ENCODE measurements at places on chromosomes 12 and 14.

- no peak for DNase-seq
These were observed 208.3 kb downstream of the GXYLT1 start for GRCh38 chr12:41936333-41936732.

DNA sequence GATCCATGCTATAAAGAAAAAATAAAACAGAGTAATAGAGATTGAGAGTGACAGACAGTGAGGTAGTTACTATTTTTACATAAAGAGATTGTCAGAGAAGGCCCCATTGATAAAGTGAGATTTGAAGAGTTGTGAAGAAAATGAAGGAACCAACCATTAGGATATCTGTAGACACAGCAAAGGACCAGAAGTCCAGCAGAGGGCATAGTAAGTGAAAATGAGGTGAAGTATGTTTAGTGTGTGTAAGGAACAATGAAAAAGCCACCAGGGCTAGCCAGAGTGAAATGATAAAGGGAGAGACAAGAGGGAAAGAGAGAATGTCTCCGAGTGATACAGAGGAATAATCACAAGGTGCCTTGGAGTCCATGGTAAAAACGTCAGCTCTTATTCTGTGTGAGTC is 411.0 kb downstream of the NELL2 start:
- no peak for DNase-seq

DNA sequence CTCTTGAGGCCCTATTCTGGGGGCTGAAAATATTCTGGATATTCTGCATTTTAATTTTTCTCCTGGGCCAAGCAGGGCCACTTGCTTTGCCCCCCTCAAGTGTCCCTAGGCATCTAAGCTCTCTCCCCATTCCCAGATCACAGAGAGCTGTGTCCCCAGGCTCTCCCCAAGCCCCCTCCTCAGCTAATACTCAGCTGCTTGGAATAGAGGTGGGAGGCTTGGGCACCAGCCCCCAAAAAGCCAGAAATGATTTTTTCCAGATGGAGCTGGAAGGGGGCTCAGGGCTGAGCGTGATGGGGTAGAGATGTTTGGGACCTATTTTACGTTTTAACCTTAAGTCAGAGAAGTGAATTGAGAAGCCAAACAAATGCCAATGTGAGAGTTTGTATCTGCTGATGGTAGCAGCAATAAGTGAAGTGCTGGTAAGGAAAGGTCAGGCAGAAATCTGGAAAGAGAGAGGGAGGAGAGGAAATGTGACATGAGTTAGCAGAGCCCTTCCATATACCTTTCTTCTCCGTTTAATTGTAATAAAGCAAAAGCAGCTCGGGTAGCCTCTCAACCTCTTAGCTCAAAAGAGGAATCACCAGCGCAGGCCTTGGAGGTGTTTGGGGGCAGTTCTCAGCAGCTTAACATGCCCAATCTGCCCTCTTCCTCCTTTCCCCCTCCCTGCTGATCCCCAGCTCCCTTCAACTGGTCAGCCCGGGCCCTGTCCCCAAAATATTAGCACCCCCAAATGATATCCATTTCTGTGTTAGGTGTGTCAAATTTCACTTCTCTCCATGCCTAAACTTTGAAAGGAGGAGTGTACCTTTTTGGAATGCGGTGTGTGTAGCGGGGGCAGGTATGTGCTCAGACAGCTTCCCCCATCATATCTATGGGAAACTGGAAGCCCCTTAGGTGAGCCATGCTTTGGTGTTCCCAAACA is 5.0 kb upstream of the HOXC6 start:
- DNase-seq, result no peak

DNA sequence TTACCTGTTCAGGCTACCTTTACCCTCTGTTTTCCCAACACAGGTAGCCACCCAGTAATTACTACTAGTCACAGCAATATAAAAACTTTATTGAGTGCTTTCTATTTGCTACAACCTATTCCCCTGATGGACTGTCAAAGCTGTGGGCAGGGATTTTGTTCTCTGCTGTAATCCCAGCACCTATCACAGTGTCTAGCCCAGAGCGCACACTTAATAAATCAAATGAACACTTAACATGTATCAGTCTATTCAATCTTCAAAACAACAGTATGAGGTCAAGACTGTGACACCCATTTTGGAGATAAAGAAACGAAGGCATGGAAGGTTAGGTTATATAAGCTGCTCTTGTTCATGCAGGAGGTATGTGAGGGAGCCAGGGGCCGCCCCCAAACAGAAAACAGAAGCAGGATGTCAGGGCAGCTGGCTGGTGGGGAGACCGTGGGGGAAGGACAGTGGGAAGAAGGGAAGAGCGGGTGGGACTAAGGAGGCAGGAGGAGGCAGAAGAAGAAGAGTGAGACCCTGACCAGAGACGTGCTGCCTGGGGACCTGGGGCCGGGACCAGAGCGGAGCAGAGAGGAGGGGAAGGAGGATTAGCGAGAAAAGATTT is 1.7 kb downstream of the TNFRSF1A start:
- no peak for DNase-seq

DNA sequence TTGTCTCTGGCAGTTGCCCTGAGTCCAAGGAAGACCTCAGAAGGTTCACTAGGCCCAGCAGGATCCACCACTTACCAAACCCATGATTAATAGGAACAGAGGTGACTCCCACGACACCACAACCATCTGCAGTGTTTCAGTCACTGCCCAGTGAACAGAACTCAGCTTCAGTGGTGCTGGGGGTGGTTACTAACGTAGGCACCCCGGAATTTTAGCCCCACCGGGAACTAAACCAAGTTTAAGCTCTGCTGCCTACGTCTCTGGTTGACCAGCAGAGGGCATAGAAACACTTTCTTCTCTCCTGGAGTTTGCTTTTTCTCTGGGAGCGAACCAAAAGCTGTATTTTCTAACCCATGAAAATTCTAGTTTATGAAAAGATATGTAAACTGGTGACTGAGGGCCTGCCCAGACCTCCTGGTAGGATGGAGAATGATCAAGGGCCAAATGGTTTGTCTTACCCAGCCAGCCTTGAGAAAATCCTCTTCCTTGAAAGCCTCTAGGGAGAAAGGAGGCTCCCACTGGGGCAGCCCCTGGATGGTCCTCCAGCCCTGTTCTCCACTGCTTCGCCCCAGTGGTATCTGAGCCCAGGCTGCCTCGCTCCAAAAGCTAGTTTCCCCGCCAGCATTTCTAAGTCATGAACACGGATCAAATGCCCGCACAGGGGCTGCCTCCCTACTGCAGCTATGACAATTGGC is 379.8 kb downstream of the DPF3 start:
- peak; percentile 20 for DNase-seq

- DNase-seq, result no peak
These were observed 47.6 kb downstream of the NINJ2 start for GRCh38 chr12:615620-616019.

DNA sequence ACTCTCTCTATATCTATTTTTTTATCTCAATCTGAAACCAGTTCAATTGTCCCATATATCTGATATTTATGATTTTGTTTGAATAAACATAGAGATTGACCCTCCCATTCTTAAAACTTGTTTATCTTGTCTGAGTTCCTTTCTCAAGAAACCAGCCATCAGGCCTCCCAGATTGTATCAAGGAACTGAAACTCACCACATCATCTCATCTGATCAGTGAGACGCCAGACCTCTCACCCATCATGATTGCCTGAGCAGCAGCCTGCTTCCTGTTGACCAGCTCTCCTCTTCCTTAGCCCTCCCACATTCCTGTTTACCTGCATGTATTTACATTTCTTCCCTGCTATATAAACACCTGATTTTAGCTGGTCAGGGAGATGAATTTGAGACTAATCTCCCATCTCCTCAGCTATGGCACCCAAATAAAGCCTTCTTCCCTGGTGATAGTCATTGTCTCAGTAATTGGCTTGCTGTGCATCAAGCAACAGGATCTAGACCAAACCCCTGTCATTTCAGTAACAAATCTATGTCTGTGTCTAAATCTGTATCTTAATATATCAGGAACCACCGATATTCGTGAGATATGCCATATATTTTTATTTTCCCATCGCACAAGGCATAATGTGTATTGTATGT is 323.6 kb downstream of the TMTC2 start:
- no peak for DNase-seq

DNA sequence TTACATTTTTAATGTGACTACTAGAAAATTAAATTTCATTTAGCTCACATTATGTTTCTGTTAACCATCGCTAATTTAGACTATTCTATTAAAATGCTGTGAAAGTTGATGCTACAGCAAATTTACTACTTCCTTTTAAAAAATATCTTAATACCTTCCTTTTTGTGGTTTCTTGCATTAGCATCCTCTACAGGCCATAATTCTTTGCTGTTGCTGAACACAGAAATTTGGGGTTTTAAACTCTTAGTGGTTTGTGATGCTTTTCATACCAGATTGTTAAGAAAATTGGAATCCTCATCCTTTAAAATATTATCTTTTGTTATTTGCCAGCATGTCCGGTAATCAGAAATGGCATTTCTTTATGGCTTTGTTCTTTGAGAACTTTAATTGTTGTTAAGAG is 18.1 kb downstream of the WNK1 start:
- DNase-seq, result no peak

GRCh38 chr12:49347311-49348193 is 864 bp downstream of the DNAJC22 start:
- DNase-seq, result no peak

GRCh38 chr12:54882079-54882478 is 27.8 kb downstream of the MUCL1 start:
- no peak for DNase-seq

DNA sequence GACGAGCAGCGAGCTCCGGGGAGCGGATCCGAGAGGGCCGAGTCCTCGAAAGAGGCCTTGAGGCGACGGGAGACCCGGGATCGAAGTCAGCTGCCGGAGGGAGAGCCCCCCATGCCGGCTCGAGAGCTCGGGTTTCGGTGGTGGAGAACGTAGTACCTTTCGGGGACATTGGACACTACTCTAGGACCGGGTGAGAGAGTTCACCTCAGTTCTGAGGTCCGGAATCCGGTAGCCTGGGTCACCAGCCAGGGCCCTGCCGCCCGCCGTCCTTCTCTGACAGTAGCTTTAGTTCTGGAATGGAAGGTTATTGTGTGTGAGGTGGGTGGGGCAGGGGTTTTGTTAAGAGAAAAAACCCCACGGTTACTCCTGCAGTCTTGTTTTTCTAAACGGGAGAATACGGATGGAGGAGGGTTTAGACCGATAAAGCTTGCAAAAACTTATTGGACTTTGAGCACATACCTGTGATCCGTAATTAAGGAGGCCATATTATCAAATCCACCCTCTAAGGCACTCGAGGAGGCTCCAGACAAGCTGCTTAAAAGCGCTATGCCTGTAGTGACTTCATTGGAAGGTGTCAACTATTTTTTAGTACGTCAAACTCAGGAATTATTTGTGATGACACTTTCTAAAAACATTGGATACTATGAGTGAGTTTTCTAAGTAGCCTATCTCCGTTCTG is 765 bp downstream of the SCYL2 start:
- no peak for DNase-seq

DNA sequence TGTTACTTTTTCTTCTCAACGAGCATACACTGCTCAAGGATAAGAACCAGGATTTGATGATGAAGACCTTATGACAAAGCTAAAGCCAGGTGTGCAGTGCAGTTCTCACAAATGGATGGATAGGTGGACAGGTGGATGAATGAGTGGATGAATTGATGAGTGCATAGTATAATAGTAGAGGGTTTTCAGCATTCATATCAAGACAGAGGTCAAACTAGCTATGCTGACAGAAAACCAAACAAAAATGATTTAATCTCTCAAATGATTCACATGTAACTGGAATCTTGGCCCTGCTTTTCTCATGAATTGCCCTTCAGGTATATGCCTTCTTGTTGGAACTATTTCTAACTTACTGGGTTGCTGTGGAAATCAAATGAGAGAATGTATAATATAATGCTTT is 240.9 kb downstream of the BCAT1 start:
- no peak for DNase-seq

DNA sequence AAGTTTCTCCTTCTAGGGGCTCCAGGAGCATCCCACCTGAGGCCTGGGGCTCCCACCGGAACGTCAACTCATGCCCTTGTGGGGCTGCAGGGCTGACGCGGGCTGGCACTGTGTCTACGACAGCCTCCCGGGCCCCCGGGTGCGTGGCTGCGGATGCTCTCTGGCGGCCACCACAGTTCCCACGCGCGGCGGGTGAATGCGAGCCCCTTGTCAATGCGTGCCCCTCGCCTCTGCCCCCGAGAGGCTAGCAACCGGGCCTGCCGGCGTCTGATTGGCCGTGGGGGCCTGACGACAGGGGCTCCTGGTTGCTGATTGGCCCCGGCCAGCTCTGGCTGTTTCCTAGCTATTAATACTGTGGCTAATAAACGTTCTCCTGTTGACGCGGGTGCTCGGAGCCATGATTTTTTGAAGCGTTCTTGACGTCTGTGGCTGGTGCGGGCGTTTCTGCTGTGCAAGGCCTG is 1.8 kb upstream of the MEG3 start:
- no peak for DNase-seq

- DNase-seq, result no peak
These were observed 4.5 kb downstream of the DDHD1 start for GRCh38 chr14:53148671-53149070.

- peak; percentile 63 for DNase-seq
These were observed 60.6 kb downstream of the PTPRB start for GRCh38 chr12:70576341-70577282.

DNA sequence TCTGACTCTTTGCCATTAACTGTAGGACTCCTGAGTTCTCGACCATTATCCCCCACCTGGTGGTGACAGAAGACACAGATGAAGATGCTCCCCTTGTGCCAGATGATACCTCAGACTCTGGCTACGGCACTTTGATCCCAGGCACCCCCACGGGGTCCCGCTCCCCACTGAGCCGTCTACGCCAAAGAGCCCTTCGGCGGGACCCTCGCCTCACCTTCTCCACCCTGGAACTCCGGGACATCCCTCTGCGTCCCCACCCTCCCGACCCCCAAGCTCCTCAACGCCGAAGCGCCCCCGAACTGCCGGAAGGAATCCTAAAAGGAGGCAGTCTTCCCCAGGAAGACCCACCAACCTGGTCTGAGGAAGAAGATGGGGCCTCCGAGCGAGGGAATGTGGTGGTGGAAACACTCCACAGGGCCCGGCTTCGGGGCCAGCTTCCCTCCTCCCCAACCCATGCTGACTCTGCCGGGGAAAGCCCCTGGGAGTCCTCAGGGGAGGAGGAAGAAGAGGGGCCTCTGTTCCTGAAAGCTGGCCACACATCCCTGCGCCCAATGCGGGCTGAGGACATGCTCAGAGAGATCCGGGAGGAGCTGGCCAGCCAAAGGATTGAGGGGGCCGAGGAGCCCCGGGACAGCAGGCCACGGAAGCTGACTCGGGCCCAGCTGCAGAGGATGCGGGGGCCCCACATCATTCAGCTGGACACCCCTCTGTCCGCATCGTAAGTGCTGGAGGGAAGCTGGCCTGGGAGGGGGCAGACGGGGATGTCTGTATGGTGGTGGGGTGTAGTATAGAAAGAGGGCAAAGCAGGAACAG is 14.4 kb downstream of the TNFRSF1A start:
- DNase-seq, result no peak

- no peak for DNase-seq
These were observed 438.1 kb downstream of the FUT8 start for GRCh38 chr14:65850429-65851135.

Data from GM04504 (cell line).